ENCODE measurements at places on chromosomes 6 and 20. TPM values are rescaled to one million over a fixed set of nuclear protein-coding genes. Genes with fewer than 3 reads are reported as not detected.

DNA sequence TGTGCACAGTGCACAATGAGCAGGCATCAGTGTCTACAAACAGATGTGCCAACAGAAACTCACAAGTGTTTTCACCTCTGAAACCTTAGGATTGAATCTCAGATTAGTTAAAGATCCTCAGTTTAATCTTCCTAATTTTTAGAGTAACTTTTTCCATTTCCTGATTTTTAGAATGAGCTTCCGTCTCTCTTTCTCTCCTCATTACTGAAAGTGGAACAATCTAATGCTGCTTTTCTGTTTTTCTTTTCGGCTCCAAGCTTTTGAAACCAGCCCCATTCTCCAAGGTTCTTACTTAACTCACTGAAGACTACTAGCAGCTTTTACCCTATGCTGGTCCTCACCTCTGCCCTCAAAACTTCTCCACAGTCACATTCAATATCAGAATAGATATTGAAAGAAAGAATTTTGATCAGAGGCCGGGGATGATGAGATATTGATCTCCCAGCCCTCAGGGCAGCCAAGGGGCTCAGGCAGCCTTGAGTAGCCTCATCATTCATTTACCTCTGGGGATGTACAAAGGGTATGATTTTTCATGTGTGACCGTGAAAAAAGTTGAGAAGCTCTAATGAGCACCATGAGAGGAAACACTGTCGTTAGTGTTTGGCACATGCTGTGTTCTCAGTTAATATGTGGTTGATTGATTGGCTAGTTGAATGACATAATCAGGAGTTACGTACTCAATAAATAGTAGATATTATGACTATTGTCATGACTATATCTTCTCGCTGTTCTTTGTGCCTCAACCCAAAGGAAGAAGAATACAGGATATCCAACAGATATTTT lies 11.9 kb upstream of the STK38 start:
- H3K27me3 ChIP-seq, result no peaks in the 10 kb centered on the region
- no peaks in the 10 kb centered on the region for H3K36me3 ChIP-seq
- H3K27ac ChIP-seq, result no peak overlapping the region
- H3K4me1 ChIP-seq, result no peaks in the 10 kb centered on the region
- H3K4me3 ChIP-seq, result no peak overlapping the region
- DNase-seq, result no peak

The PGM3 gene
- total RNA-seq, result 31.6 TPM

The NR2E1 gene
- total RNA-seq, result not detected

GRCh38 chr6:138979813-138980668 lies 8.0 kb downstream of the REPS1 start:
- DNase-seq, result no peak
- no peaks in the 10 kb centered on the region for H3K36me3 ChIP-seq
- no peaks in the 10 kb centered on the region for H3K27me3 ChIP-seq
- H3K27ac ChIP-seq, result no peak overlapping the region
- no peaks in the 10 kb centered on the region for H3K4me1 ChIP-seq

The HLA-DRB1 gene
- total RNA-seq, result 22.1 TPM

The FAM83C gene
- total RNA-seq, result 0.28 TPM

GRCh38 chr6:128199461-128199860 lies 298.6 kb upstream of the THEMIS start:
- H3K36me3 ChIP-seq, result no peaks in the 10 kb centered on the region
- H3K27me3 ChIP-seq, result no peaks in the 10 kb centered on the region
- DNase-seq, result no peak
- H3K4me3 ChIP-seq, result no peak overlapping the region

Data from prostate gland (tissue), 2 donors.